ENCODE measurements at places on chromosomes 5 and 9.

- peak; percentile 8 for DNase-seq
These were observed 244.4 kb upstream of the ADRA1B start for GRCh38 chr5:159671886-159672285.

GRCh38 chr5:177603631-177604030 lies 3.7 kb downstream of the B4GALT7 start:
- DNase-seq, result no peak

- no peak for DNase-seq
These were observed 3.8 kb upstream of the STPG3 start for GRCh38 chr9:137247135-137247915.

DNA sequence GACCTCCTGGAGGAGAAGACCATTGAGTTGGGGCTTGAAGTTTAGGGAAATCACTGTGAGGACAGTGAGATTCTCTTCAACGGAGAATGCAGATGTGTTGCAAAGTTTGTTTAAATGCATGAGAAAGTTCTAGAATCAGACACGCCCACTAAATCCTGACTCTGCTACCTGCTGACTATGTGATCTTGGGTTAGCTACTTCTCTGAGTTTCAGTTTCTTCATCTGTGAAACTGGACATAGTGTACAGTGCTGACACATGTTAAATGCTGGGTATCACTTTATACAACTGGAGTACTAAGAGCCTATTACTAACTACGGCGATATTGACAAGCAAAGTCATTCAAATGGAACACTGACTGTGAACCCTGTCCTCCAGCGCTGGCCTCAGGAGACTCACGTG lies 255.5 kb downstream of the HSPA4 start:
- DNase-seq, result peak; percentile 25

DNA sequence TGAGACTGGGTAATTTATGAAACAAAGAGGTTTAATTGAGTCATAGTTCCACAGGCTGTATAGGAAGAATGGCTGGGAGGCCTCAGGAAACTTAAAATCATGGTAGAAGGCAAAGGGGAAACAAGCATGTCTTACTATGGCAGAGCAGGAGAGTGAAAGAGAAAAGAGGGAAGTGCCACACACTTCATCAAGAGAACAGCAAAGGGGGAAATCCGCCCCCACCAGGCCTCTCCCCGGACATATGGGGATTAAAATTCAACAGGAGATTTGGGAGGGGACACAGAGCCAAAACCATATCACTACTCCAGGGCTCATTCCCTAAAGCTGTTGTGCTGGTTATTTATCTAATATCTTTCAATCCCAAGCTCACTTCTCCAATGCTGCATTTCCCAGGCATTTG lies 50.2 kb upstream of the NR3C1 start:
- peak; percentile 46 for DNase-seq

GRCh38 chr9:94717761-94718160 lies 8.7 kb upstream of the AOPEP start:
- no peak for DNase-seq

- no peak for DNase-seq
These were observed 562.9 kb upstream of the FTMT start for GRCh38 chr5:121288781-121289180.

DNA sequence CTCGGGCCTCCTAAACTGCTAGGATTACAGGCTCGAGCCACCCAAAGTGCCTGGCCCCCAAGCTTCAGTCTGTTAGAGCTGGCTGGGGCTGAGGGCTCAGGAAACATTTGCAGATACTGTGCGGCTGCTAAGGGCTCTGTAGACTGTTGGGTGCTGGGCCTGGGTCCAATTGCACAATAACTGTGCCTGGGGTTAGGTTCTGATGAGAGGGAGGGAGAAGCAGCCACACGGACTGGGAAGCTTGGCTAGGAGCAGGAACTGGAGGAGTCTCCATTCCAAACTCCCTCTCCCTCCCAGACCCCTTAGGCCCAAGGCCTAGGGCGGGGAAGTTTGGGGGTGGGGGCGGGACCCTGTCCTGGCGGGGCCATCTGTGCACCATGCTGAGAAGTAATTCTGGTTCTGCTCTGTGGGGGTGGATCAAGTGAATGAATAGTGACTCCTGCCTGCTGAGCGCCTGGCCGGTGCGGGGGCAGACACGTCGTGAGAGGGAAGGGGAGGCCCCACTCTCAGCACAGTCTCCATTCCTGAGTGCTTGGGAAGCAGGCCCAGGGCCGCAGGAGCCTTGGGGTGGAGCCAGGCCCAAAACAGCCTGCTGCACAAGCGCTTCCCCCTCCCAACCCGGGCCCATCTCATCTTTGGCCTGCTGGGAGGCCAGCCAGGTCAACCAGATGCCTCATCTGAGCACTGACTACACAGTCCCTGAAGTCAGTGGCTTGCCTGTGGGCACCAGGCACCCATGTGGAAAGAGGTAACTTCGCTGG lies 1.5 kb downstream of the ASS1 start:
- DNase-seq, result no peak

GRCh38 chr9:15116130-15116580 lies 190.9 kb downstream of the TTC39B start:
- DNase-seq, result no peak
